ENCODE measurements at places on chromosomes 1 and 21. TPM values are rescaled to one million over a fixed set of nuclear protein-coding genes. Genes with fewer than 3 reads are reported as not detected.

FAM177B gene
- total RNA-seq: not detected

LCE2C gene
- not detected for total RNA-seq

APH1A gene
- 152 TPM for total RNA-seq

CYP4A22 gene
- total RNA-seq: not detected

IRF6 gene
- 99.7 TPM for total RNA-seq

All from kidney epithelial cell (primary cell).